ENCODE measurements at places on chromosomes 5 and 9.
A peak's percentile ranks its signal among the peaks of the same experiment; 100 is the strongest.

DNA sequence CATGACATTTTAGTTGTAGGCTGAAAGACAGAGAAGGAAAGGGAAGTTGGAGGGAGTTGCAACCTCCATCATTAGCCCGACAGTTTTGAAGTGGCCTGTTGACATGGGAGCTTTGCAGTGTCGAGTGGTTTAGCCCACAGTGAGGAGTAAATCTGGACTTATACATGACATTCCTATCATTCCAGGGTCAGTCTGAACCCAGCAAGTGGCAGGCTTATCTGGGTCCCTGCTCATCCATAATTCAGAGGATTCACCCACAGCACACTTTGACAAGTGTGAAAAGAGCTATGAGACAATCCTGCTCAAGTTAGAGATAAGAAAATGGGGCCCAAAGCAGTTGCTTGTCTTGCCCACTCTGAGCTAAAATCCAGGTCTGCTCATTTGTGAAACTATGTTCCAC, 8.4 kb upstream of the TNC start:
- no peak for DNase-seq

DNA sequence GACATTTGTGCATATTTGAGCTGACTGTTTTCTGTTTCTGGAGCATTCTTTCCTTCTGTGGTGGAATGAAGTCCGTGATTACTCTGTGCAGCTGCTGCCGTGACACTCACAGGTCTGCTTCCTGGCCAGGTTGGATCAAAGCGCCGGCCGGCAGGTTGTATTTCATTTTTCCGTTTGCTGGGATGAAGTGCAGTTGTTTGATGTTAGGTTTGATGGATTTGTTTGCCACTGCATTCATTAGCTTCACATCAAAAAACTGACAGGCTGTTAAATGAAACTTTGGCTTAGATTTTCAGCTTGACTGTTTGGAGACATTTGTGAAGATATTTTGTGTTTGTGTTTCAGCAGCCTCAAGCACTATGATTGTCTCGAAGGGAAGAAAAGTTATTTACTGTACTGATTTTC, 140.1 kb downstream of the KDM4C start:
- DNase-seq, result no peak

DNA sequence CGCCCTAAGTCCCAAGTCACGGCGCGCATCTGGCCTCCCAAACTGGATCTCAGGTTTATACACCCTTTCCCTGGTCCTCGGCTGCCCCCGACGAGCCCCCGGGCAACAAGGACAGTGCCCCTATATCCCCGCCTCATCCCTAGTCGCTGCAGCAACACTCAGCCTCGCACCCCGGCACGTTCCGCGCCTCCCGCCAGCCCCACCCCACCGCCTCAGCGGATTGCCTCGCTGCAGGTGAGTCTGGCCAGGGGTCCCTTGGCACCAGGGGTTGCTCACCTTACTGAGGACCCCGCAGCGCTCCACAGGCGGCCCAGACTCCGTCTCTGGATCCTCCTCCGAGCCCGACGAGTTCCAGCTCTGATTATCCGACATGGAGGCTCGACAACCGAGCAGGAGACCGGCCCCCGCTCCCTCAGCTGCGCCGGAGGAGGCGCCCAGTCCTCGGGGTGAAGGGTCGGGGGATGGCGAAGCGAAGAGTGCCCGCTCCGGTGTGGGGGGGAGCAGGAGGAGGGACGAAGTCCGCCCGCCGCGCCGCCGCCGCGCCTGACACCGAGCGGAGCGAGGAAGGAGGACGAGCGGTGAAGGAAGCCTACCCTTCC, 494 bp downstream of the CERT1 start:
- DNase-seq, result peak; percentile 98

DNA sequence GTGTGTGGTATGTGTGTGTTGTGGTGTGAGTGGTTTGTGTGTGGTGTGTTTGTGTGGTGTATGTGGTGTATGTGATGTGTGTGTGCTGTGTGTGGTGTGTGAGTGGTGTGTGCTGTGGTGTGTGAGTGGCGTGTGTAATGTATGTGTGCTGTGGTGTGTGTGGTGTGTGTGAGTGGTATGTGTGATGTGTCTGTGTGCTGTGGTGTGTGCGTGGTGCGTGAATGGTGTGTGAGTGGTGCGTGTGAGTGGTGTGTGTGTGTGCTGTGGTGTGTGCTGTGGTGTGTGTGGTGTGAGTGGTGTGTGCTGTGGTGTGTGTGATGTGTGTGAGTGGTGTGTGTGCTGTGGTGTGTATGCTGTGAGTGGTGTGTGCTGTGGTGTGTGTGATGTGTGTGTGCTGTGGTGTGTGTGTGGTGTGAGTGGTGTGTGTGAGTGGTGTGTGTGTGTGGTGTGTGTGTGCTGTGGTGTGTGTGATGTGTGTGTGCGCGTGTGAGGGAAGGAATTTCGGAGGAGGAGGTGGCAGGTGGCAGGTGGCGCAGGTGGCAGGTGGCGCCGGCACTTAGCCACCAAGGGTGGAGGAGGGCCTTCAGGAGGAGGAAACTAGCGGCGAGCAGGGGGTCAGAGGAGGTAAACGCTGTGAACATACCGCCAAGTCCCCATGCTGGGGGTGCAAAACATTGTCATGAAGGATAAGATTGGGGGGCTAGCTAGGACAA, 191.8 kb downstream of the MELK start:
- no peak for DNase-seq

DNA sequence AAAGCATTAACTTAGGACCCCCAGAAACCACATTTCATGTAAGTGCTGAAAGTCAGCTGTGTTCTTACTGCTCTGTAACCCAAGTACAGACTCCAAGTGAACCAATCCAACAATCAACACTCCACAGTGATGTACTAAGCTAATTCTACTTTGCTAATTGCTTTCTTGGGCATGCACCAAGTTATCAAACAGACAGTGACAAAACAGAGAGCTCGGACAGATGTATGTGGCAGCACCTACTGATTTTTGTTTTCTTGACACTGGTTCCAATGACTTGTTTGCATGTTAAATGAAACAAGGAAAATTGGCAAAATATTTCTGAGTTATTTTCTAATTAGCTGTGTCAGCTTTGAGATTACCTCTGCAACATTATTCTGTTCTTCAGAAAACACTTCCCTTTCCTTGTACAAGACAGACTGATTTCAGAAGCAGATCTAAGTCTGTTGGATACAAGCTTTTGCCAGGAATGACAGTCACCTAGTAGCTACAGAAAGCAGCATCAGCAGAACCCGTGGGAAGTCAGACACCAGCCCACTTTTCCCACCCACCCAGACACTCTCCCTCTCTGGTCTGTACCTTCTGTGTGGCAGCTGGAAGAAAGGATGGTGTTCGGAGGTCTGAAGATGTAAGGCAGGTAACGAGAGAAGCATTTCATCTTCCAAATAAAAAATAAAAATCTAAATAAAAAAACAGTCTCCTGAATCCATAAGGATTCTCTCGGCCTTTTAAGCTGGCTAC, 176.7 kb upstream of the PPP2R2B start:
- DNase-seq, result no peak
